ENCODE measurements at places on chromosomes 7 and 10. TPM values are rescaled to one million over a fixed set of nuclear protein-coding genes. Genes with fewer than 3 reads are reported as not detected.

Gene TMEM236
- total RNA-seq, result 0.69 TPM

Gene MYO1G
- total RNA-seq, result 2.6 TPM

Gene LRRC61
- total RNA-seq, result 3.0 TPM

Gene EPHB6
- total RNA-seq, result 34.7 TPM

Gene EPO
- not detected for total RNA-seq

Gene GCK
- 0.79 TPM for total RNA-seq

Gene ACTL6B
- not detected for total RNA-seq

Gene AGR3
- total RNA-seq, result not detected

Gene HYAL4
- not detected for total RNA-seq

DNA sequence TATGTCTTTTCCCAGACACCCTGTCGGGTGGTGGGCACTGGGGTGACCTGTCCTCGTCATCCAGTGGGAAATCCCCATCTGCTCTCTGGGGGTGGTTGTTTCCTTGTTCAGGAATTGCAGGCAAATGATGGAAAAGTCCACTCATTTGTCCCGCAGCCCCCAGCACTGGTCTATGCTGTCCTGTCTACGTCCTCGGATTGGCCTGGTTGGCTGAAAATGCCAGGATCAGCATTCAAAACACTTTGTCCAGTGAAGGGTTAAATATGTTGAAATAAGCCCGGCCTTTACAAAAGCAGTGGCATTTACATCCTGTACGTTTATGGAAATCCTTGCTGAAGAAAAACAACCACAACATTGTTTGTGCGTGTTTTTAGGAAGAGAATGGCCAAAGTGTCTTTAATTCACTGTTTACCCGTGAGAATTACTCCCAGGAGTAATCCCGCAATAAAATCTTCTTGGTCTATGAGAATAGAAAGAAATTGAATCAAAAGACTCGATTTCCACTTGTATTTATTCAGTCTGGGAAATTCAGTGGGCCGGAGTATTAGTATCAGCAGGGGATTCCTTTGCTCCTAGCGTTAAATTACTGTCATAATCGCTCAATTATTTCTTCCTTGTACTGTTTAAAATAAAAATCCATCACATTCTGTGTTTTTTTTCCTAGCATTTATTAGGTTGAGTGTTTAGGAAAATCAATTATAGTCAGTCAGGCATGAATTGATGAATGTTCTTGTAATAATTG is 116.8 kb upstream of the SH2B2 start:
- DNase-seq, result no peak

DNA sequence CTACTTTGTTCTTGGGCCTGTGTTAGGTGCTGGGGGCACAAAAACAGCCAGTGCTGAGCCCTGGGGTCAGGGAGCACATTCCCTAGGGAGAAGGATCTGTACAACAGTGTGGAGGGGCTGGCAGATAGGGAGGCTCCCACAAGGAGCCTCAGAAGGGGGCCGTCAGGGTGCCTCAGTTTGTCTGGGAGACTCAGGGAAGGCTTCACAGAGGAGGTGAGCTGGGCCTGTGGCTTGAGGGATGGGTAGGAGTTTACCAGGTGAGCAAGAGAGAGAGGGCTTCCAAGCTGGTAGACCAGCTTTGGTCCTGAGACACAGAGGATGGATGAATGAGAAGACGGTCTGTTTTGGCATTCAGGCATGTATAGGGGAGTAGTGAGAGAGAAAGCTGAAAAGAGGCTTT is 52.1 kb downstream of the CAMK1D start:
- no peak for DNase-seq

GRCh38 chr7:1661461-1661860 is 8.6 kb upstream of the ELFN1 start:
- peak; percentile 9 for DNase-seq

DNA sequence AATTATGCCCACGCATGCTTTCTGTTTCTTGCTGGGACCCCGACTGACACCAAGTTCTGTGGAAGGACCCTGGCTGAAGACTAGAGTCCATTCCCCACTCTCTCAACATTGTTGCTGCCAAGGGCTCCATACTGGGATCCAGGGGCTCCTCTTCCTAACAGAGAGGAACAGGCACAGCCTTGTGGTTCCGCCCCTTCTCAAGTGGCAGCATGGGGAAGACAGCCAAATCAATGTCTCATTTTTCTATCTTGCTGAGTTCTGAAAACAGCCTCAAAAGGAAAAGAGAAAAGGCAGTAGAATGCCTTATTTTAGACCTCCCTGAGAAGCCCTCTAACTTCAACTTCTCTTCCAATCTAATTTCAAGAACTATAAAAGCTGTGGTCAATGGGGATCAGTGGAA is 23.7 kb upstream of the LAMB1 start:
- DNase-seq, result no peak

GRCh38 chr10:58262766-58263165 is 4.9 kb downstream of the IPMK start:
- DNase-seq, result no peak

DNA sequence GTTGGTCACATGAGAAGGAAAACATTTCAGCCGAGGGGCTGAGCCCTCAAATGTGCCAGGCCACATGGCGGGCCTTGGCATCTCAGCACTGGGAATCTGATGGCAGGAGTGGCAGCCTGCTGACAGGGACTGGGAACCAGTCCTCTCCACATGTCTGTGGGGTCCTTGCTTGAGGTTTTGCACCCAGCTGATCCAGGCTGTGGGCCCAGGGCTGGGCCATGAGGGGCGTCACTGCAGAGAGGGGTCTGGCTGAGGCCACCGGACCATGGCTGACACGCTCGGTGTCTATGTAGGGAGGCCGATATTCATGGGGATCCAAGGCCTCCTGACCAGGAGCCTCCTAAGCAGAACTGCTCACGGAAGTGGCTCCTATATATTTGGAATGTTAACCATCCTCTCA is 31.0 kb upstream of the PWWP2B start:
- DNase-seq, result no peak

GRCh38 chr7:8761731-8762130 is 328.3 kb downstream of the NXPH1 start:
- no peak for DNase-seq

DNA sequence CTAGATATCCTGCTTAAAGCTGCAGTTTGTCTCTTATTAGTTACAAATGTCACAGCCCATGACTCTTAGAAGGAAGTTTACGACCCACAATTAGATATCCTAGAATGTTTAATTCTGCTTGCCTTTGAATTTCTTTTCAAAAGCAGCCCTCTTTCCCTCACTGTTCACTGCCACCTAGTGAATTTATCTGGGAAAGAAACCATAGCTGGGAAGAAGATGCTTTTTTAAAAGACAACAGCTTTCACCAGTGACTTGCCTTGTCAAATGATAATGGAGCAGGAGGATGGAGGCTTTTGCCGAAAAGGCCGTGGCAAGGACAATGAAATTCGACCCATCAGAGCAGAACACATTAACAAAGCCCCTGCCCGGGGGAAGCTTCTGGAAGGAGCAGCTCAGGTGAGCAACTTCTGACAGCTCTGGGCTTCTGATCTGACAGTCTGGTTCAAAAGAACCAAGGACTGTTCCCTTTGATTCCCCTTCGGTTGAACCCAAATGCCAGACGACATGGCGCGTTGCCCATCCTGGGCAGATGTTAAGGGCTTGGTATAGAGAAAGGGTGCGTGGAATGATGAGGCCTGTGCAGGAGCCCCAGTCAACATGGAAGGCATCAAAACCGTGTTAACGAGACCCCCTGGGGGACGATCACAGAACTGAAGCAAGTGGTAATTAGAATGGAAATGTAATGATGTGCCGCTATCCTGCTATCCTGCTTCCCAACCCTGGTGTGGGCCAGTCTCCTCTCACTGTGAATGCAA is 236.8 kb downstream of the FRMD4A start:
- DNase-seq, result peak; percentile 63

DNA sequence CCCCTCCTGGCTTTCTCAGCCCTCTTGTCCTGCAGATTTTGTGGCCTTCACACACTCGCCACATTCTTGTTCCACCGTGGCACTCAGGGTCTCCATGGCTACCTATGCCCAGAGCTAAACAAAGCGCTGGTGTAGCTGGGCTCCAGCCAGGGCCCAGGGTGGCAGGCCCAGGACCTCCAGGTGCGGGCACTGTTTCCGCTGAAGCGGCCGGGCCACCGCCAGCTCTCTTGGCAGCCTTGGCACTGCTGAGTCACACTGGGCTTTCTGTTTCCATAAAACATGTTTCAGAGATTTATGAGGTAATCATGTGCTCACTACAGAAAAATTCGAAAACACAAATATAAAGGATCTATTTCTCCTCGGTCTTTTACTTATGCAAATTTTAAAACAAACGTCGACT is 51.3 kb downstream of the AOC1 start:
- DNase-seq, result no peak

GRCh38 chr7:36306222-36306621 is 83.4 kb upstream of the ANLN start:
- DNase-seq, result no peak

- DNase-seq, result no peak
Measured at GRCh38 chr7:151857866-151858450, 19.0 kb downstream of the PRKAG2 start.

GRCh38 chr7:149824301-149824741 is 13.9 kb upstream of the ZNF862 start:
- no peak for DNase-seq

- no peak for DNase-seq
Measured at GRCh38 chr7:83011954-83012353, 150.7 kb downstream of the PCLO start.

GRCh38 chr7:151129960-151130591 is 37.4 kb downstream of the GBX1 start:
- no peak for DNase-seq

DNA sequence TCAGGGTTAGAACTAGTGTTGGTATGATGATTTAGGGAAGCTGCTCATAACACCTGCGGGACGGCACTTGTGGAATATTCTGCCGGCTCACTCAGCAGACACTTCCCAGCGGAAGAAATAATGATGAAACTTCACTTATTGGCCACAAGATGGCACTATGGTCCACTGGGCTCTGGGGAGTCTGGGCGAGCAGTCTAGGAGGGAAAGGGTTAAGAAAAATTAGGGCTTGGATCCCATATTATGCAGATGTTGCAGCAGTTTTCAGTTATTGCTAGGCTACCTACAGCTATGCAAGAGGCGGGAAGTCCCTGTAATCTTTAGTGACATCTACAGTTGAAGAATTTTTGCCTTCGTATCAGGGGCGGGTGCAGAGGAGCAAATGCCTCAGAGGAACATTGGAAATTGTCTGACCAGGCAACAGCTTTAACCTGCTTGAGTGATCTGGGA is 238.7 kb upstream of the PRSS58 start:
- peak; percentile 48 for DNase-seq

DNA sequence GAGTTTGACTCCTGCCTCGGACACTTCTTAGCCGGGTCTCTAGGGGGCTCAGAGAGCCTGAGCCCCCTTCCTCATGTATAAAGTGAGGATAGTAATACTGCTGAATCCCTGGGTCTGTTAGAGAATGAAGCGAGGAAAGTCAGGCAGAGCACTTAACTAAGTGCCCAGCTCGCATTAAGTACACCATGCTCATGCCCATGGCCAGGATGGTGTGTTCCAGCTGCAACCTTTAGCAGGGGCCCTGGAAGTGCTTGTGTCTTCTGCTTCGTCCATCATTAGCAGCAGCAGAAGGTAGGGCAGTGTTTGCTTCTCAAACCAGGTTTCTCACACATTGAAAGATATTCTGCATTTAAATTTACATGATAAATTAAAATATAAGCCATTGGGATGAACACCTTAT is 27.3 kb upstream of the WDFY4 start:
- DNase-seq, result no peak

DNA sequence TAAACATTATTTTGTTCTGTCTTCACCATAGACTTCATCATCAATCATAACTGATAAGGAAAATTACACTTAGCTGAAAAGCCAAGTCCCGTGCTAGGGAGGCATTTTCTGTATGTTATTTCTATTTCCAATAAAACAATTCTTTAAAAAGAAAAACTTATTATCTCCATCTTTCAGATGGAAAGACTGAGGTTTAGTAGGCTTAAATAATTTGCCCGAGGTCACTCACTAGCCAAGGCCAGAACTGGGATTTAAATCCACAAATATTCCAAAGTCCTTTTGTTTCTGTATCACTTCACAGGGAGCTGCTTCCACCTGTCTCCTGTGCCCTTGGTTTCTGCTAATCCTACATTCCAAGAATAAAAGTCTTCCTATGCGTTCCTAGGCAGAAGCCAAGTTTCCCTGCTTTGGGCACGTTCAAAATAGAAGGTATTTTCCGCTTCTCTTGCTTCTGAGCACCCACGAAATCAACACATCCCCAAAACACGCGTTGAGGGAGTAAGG is 732 bp downstream of the CPVL start:
- no peak for DNase-seq

GRCh38 chr7:12827219-12827821 is 139.9 kb downstream of the ARL4A start:
- no peak for DNase-seq

- no peak for DNase-seq
Measured at GRCh38 chr7:108134486-108134885, 4.3 kb upstream of the LAMB4 start.

DNA sequence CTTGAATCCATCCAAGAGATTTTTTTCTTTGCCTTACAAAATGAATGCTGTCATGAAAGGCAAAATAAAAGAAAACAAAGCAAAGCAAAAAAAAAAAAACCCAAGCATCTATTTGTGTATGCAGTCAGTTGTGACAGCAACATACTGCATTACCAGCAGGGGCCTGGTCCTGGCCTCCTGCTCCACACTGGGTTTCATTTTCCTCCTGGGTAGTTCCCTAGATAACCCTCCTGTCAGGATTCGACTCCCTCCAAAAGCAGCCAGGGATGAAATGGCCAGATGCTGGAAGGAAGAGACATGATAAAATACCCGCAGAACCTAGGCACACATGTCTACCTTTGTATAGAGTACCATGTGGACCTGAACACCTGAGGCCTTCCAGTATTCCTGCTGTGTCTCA is 148.6 kb downstream of the NRCAM start:
- DNase-seq, result no peak

DNA sequence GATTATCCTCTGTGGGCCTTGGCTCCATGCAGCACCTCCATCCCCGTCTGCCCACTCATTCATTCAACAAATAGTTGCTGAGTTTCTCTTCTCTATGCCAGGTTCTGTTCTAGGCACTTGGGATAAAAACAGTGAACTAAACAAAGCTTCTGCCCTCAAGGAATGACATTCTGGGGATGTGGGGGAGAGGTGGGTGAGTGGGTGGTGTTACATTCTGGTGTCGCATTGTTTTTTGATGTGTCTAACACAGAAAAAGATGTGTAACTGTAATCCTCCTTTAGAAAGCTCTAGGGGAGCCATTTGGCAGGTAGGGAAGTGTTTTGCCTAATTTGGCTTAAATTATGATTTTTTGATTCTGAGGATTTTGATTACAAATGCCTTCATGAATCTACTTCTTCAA is 21.4 kb downstream of the AUTS2 start:
- no peak for DNase-seq

GRCh38 chr10:118950190-118950680 is 79.3 kb upstream of the NANOS1 start:
- DNase-seq, result no peak

DNA sequence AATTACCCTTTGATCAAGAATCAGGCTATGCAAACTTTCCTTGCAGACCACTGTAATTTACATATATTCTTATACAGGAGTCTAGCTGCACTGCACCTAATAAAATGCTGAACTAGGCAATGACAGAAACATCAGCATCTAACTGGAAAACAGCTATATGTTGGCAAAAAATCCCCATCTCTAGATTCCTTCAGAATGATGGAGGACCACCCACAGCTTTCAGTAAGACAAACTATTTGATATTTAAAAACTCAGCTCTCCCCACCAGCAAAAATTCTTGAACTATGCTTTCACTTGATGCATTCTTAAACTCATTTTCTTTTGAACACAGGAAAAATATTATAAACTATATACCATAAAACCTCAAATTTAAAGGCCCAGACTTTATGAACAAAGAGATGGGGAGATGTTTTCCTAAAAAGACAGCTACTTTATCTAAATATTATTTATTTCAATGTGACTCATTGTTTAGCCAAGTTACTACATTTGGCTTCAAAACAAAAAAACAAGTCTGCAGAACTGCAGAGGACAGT is 77.4 kb downstream of the SEMA3C start:
- DNase-seq, result peak; percentile 34
